Glutamatergic neuron (in vitro differentiated cells): ENCODE measurements at places on chromosomes 2 and 18.

GRCh38 chr2:113741091-113741490 lies 15.4 kb downstream of the SLC35F5 start:
- no peak overlapping the region for H3K27ac ChIP-seq
- peaks cover 4% of the 10 kb centered on the region for H3K36me3 ChIP-seq
- no peak for DNase-seq
- no peak overlapping the region for H3K4me3 ChIP-seq

DNA sequence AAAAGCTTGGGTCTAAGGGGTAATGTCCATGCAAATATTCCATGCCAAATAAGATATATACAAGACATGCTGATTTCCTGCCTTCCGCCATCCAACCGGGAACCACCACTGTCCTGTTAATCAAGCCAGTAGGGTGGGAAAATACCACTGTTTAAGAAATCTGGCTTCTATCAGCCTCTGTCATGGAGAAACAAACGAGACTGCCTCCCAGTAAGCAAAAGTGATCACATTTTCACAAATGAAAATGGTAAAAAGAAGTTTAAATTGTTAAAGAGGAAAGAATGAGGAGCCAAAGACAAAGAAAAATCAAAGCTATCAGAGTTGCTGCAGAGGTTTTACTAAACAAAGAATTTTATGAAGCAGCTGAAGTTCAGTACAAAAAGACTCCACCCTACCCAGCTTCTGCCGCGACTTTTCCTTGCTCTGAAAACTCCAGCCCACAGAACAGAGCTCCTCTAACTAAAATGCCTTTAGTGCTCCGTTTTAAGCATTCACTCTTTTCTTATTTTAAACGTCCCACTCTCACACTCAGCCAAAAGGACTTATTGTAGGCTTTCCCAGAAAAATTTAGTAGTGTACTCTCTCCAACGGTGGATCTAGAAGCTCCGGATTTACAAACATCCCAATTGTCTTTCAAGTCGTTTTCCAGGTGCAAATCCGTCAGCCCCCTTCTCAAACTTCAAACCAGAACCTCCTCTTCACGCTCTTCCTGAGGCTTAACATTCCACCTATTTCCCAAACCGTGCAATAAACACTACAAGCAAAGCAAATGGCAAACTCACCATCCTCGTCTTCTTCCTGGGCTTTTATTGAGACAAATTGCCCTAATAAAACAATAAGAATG lies 613 bp downstream of the COL5A2 start:
- H3K4me3 ChIP-seq, result peak overlapping the region; percentile 89

DNA sequence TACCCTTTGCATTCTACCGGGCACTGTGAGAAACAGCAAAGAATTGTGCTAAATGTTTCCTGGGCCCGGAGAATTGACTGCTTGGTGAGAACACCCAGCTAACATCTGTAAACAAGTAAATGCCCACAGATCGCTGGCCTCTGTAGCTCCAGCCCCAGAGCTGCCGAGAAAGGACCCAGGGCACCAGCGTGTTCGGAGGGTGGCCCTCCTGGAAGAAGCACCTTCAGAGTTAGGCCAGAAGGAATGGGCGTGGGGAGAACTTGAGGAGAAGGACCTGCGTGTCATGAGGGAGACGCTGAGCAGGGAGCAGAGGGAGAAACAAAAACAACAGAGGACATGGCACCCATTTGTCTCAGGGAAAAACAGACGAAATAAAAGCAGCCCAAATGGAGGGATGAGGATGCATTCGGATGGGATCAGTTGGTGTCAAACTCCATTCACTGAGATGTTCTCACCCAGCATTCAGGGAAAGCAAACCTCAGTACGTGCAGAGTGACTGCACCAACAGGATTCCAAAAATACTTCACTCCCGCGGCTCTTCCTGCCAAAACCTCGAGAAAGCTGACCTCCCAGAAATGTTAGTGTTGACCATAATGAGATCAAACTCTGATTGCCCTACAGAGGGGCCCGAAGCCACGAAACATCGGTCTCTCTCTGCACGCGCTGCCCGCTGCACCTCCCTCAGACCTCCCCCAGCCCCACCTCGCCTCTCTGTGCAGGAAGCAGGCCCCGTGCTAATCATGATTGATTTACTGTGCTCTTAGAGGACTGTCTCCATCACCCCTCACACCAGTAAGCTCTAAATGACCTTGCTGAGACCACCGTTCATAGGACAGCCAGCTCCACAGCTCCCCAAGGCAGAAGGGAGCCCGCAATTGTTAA lies 376.3 kb upstream of the SALL3 start:
- H3K4me3 ChIP-seq, result no peak overlapping the region
- no peaks in the 10 kb centered on the region for H3K27me3 ChIP-seq
- peaks cover 10% of the 10 kb centered on the region for H3K36me3 ChIP-seq
- no peak overlapping the region for H3K27ac ChIP-seq
- no peaks in the 10 kb centered on the region for H3K4me1 ChIP-seq

DNA sequence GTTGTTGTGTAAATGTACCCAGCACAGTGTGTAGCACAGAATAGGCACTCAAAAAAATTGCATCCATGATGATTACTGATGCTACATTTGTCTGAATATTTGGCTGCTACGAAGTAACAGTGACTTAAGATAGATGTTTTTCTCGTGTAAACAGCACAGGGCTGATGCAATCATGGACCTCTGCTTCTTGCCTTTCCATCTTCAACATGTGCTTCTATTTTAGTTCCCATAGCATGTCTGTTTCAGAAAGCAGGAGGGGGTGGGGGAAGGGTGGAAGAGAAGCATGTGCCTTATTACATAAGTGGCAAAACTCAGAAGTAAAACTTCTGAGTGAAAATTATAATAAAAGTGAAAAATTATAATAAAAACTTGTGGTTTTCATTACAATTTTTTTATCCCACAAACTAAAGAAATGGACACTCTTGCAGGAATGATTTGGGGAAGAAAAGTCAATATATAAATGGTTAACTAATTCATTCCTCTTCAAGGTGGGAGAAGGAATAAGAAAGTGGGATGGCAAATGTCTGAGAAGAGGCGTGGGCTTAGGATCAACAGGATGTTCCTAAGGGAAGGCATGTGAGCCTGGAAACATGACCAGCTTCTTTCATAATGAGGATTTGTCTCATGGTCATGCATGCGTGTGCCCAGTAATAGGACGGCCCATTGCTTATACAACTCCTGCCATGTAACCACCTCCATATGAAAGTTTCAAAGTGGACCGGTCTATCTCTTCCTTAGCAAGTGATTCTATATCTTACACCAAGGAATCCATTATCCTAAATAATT lies 27.2 kb downstream of the CCBE1 start:
- H3K4me1 ChIP-seq, result peaks cover 3% of the 10 kb centered on the region
- H3K4me3 ChIP-seq, result no peak overlapping the region
- H3K27me3 ChIP-seq, result no peaks in the 10 kb centered on the region
- no peak for DNase-seq
- no peaks in the 10 kb centered on the region for H3K36me3 ChIP-seq

DNA sequence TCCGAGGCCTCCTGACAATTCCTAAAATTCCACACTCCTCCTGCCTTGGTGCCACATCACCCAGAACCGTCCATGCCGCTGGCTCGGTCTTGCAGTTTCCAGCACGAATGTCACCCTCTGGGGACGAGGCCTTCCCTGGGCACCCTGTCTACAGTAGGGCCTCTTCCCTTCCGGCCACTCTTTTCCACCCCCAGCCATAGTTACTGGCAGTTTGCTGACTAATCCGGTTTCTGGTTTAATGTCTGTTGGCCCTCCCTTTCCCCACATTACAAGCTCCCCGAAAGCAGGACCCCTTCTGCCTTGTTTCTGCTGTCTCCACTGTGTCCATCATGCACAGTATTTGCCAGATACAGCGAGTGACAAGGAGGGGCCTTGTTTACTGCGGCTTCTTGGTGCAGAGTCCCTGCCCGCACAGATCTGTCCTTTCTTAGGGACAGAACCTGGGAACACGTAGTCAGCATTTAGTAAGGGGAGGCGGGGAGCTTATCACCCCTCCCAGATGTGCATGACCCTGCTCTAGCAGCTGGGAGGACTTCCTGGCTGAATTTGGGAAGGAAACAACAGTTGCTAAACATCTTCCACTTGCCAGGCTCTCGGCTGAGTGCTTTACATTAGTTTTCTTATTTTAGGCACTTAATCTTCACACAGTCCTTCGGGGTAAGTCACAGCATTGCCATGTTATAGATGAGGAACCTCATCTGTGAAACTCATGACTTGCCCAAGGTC lies 23.6 kb upstream of the CATIP start:
- H3K27ac ChIP-seq, result no peak overlapping the region
- H3K36me3 ChIP-seq, result no peaks in the 10 kb centered on the region
- no peak overlapping the region for H3K4me3 ChIP-seq
- no peak for DNase-seq

GRCh38 chr2:16493788-16494187 lies 171.8 kb downstream of the CYRIA start:
- no peaks in the 10 kb centered on the region for H3K36me3 ChIP-seq
- no peaks in the 10 kb centered on the region for H3K27me3 ChIP-seq
- H3K4me3 ChIP-seq, result no peak overlapping the region
- no peak for DNase-seq
- H3K27ac ChIP-seq, result no peak overlapping the region
- no peaks in the 10 kb centered on the region for H3K4me1 ChIP-seq
